ENCODE measurements at places on chromosomes 4 and X.

- no peak for DNase-seq
These were observed 13.3 kb downstream of the OFD1 start for GRCh38 chrX:13747836-13748235.

GRCh38 chr4:147570616-147571015 is 46.6 kb upstream of the TMEM184C start:
- peak; percentile 51 for DNase-seq

- peak; percentile 56 for DNase-seq
These were observed 103.2 kb downstream of the ANXA3 start for GRCh38 chr4:78654807-78655206.

DNA sequence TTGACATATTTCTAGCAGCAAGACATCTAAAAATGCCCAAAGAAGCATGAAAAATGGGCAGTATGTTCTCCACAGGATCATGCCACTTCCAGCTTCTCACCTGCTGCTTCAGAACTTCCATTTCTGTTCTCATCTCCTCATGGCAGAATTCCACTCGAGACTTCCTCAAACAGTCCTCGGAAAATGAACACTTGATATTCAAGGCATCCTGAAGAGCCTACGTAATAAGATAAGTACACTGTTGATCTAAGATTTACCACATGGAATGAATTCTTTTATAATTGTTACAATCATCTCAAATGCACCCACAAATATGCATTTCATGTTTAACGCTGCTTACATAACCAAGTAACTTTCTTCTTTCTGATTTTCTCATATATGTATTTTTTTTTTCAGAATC is 14.1 kb downstream of the TNIP3 start:
- DNase-seq, result peak; percentile 29

- DNase-seq, result no peak
These were observed 38.1 kb downstream of the RTL9 start for GRCh38 chrX:110396735-110397134.

DNA sequence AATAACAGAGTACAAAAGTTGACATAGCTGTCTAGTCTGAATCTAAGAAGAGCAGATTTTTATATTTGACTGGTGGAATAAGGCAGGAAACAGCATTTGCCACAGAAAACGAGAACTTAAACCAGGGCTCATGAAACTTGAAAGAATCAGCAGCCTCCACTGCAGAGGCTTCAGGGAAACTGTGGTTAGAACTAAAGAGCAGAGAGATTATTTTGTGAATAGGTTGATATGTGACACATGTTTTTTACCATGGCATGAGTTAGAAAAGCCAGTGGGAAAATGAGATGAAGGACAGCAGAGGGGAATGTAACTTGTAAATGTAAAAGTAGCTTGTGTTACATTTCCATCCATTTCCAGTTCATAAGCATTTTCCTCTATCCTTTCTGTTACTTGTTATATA is 63.7 kb upstream of the CAMK2D start:
- DNase-seq, result no peak

DNA sequence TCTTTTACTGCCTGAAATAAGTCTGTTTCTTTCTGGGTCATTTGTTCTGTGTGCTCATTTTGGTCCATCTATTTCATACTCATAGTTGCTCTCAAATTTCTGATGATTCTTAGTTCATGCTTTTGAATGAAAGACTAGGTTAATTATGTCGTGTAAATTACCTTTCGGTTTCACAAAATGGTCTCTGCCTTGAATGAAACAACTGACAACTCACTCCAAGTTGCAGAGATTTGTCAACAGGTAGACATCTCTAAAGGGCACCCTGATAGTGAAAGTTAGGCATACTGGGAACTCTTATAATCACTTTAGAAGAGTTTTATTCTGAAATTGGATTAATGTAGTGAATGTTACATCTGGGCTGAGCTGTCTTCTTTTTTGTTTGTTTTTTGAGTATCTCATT is 726.9 kb downstream of the PDHA2 start:
- no peak for DNase-seq

- DNase-seq, result peak; percentile 9
These were observed 129.1 kb downstream of the FBXO8 start for GRCh38 chr4:174154215-174154854.

DNA sequence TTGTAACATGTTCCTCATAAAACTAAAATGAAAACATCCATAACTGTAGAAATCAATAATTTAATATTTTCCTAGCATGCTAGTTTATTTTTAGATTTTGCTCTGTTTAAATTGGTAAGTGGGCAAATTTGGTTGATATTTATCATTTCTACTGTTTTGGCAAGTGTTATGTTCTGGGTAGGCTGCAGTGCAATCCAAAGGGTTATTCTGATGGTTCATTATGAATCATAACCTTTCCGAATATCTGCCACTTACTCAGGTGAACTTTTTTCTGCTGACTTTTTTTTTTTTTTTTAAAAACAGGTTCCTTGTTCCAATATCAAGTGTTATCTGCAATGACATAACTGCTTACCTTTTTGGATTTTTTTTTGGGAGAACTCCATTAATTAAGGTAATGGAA is 52.0 kb downstream of the CDS1 start:
- no peak for DNase-seq

- DNase-seq, result no peak
These were observed 48.3 kb downstream of the DMP1 start for GRCh38 chr4:87698394-87698793.

- DNase-seq, result no peak
These were observed 24.5 kb downstream of the ZNF41 start for GRCh38 chrX:47458528-47458927.

DNA sequence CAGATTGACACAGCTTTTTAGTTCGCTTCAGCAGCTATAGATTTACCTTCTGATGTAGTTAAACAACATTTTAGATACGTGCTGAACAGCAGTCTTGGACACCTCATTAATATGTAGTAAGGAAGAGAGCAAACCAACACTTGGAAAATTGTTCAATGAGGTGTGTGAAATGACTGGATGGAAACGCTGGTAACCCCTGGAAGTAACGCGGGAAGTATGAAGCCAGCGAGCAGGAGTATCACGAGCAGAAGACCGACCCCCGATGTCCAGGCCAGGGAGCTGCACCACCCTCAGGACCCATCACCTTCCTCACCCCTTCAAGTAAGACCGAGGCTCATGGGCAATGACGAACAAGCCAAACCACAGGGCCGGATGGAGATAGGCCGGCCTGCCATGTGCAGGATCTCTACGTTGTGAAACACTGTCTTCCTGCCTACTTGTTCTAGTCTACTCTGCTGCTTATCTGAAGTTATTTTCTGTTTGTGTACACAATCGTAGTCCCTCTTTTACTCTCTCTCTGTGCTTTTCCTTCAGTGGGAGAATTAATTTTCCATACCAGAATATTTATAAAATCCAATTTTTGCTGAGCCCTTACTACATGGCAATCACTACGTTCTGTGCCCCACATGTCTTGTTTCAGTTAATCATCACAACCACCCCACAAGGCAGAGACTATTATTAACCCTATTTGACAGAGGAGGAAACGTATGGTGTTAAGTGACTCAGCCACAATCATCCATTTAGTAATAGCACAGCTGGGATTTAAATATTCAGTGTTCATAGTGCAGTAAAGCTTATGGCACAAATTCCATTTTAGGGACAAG is 221.7 kb downstream of the APBB2 start:
- no peak for DNase-seq

GRCh38 chr4:3476936-3477749 is 14.0 kb downstream of the DOK7 start:
- DNase-seq, result no peak

DNA sequence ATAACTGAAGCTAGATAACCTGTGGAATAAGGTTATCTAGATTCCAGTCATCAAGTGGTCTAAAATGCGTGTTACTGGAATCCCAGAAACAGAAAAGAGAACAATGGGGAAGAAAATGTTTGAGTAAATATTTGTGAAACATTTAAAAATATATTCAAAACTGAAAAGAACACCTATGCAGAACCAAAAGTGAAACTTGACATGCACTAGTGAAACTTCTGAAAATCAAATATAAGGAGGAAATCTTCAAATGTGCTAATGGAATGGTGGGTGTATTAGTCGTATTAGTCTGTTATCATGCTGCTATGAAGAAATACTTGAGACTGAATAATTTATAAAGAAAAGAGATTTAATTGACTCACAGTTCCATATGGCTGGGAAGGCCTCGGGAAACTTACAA is 512.4 kb upstream of the KLHL4 start:
- DNase-seq, result no peak

- no peak for DNase-seq
These were observed 330.2 kb downstream of the NLGN4X start for GRCh38 chrX:5898463-5898862.
